Liver (tissue), 10 donors: ENCODE measurements at places on chromosomes 3 and 15. TPM values are rescaled to one million over a fixed set of nuclear protein-coding genes. Genes with fewer than 3 reads are reported as not detected.
A peak's percentile ranks its signal among the peaks of the same experiment; 100 is the strongest.

DNA sequence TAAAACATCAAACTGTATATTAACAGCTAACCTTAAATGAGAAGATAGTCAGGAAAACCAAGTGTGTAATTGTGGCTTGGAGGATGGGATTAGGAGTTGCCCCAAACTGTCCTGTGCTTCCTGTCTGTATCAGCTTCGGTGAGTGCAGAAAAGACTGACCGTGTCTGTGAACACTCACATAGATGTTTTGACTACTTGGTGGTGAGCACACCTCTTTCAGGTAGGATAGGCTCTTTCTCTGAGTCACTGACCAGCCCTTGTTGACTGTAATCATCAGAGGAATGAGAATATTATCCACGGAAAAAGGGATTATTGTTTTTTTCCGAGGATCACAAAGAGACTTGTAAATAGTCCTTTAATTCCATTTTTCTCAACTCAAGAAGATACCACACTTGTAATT, 51.5 kb downstream of the GMNC start:
- H3K36me3 ChIP-seq, result no peaks in the 10 kb centered on the region
- H3K4me1 ChIP-seq, result peaks cover 7% of the 10 kb centered on the region
- H3K27ac ChIP-seq, result peak overlapping the region; percentile 86
- no peaks in the 10 kb centered on the region for H3K27me3 ChIP-seq
- DNase-seq, result no peak

GRCh38 chr3:99175276-99175812, 273.8 kb upstream of the DCBLD2 start:
- H3K4me1 ChIP-seq, result no peaks in the 10 kb centered on the region
- no peaks in the 10 kb centered on the region for H3K27me3 ChIP-seq
- no peak for DNase-seq
- H3K36me3 ChIP-seq, result no peaks in the 10 kb centered on the region

DNA sequence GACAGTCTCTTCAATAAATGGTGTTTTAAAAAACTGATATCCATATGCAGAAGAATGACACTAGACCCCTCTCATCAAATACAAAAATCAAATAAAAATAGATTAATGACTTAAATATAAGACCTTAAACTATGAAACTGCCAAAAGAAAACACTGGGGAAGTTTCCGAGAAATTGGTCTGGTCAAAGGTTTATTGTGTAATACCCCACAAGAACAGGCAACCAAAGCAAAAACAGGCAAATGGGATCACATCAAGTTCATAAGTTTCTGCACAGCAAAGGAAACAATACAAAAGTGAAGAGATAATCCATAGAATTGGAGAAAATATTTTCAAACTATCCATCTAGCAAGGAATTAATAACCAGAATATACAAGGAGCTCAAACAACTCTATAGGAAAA, 126.2 kb downstream of the GOLIM4 start:
- no peaks in the 10 kb centered on the region for H3K36me3 ChIP-seq
- H3K27me3 ChIP-seq, result no peaks in the 10 kb centered on the region
- no peaks in the 10 kb centered on the region for H3K4me1 ChIP-seq
- H3K4me3 ChIP-seq, result no peak overlapping the region
- DNase-seq, result no peak

DNA sequence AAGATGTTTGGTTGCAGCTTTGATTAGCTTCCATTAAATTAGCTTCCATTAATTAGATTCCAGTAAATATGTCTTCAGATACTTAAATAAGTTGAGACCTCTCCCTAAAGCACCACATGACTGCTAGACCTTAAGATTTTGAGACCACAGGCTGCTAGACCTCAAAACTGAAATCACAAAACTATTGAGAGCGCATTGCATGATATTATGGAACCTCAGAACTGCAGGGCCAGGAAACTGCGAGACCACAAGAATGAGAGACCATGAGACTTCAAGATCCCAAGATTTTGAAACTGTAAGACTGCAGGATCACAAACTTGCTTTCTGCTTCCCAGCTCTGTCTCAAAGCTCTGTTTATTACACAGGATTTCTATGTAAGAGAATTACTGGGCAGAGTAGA, 87.4 kb downstream of the TRIM42 start:
- no peak overlapping the region for H3K27ac ChIP-seq
- H3K36me3 ChIP-seq, result no peaks in the 10 kb centered on the region
- no peak for DNase-seq
- H3K4me3 ChIP-seq, result no peak overlapping the region
- H3K4me1 ChIP-seq, result no peaks in the 10 kb centered on the region

GRCh38 chr15:93231261-93231925, 142.4 kb upstream of the RGMA start:
- H3K4me3 ChIP-seq, result no peak overlapping the region
- H3K27ac ChIP-seq, result no peak overlapping the region
- no peaks in the 10 kb centered on the region for H3K36me3 ChIP-seq
- no peaks in the 10 kb centered on the region for H3K27me3 ChIP-seq
- no peaks in the 10 kb centered on the region for H3K4me1 ChIP-seq
- no peak for DNase-seq

DNA sequence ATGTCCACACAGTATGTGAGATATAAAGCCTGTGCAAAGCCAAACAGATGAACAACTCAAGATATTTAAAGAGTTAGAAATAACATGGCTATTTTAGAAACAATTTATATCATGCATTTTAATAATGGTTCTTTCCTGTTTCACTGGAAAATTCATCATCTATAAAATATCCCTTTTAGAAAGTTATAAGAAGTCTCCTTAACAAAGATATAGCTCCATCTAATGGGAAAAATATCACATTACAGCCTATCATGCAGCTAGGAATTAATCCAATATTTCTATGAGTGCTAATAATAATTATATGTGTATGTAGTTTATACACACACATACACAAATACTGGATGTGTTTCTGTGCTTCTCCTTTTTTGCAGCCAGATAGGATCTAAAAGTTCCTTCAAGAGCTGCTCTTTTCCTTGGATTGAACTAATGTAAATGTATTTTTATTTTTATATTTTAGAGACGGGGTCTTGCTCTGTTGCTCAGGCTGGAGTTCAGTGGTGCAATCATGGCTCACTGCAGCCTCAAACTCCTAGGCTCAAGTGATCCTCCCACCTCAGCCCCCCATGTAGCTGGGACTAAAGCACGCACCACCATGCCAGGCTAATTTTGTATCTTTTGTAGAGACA, 21.6 kb downstream of the RPL22L1 start:
- H3K27ac ChIP-seq, result no peak overlapping the region
- no peaks in the 10 kb centered on the region for H3K27me3 ChIP-seq
- no peak for DNase-seq
- no peaks in the 10 kb centered on the region for H3K36me3 ChIP-seq

NRROS gene
- 9.2 TPM for total RNA-seq

DNA sequence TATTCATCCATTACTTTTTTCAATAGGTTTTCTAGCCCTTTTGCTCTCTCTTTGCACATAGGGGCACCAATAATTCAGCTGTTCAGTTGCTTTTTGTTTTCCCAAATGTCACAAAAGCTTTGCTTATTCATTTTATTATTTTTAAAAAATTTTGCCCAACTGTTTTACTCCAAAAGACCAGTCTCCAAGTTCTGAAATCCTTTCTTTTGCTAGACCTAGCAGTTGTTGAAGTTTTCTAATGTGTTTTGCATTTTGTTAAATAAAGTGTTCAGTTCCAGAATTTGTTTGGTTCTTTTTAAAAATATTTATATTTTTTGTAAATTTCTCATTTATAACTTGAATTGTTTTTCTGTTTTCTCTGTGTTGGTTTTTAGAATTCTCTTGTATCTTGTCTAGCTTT, 1227.3 kb downstream of the ROBO2 start:
- H3K27me3 ChIP-seq, result peaks cover 2% of the 10 kb centered on the region
- H3K27ac ChIP-seq, result no peak overlapping the region
- H3K4me1 ChIP-seq, result no peaks in the 10 kb centered on the region
- H3K36me3 ChIP-seq, result no peaks in the 10 kb centered on the region
- no peak for DNase-seq

GRCh38 chr15:46389739-46390138, 754.9 kb downstream of the SQOR start:
- H3K4me3 ChIP-seq, result no peak overlapping the region
- no peaks in the 10 kb centered on the region for H3K27me3 ChIP-seq
- no peaks in the 10 kb centered on the region for H3K4me1 ChIP-seq
- no peaks in the 10 kb centered on the region for H3K36me3 ChIP-seq
- no peak for DNase-seq
- no peak overlapping the region for H3K27ac ChIP-seq

GRCh38 chr3:22039161-22039560, 288.2 kb upstream of the ZNF385D start:
- H3K27me3 ChIP-seq, result no peaks in the 10 kb centered on the region
- no peaks in the 10 kb centered on the region for H3K4me1 ChIP-seq
- H3K36me3 ChIP-seq, result no peaks in the 10 kb centered on the region
- no peak overlapping the region for H3K27ac ChIP-seq

DNA sequence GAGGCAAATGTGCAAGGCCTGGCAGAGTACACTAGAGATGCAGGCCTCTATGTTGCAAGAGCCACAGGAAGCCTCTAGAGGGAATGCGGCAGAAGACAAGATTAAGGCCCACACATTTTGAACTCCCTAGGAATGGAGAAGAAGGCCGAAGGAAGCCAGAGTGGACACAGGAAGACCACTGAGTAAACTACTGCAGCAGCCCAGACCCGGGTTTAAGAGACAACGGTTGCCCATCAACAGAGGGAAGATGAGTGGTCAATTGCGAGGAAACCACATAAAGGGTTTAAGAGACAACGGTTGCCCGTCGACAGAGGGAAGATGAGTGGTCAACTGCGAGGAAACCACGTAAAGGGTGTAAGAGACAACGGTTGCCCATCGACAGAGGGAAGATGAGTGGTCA, 14.6 kb downstream of the CHSY1 start:
- no peak overlapping the region for H3K4me3 ChIP-seq
- peaks cover 4% of the 10 kb centered on the region for H3K4me1 ChIP-seq
- no peaks in the 10 kb centered on the region for H3K36me3 ChIP-seq
- no peak for DNase-seq
- no peak overlapping the region for H3K27ac ChIP-seq

ZNF385D gene
- total RNA-seq, result 0.09 TPM

- no peaks in the 10 kb centered on the region for H3K4me1 ChIP-seq
- no peaks in the 10 kb centered on the region for H3K36me3 ChIP-seq
- DNase-seq, result no peak
- H3K27ac ChIP-seq, result no peak overlapping the region
- H3K4me3 ChIP-seq, result no peak overlapping the region
Measured at GRCh38 chr3:195771646-195772300, 40.0 kb downstream of the MUC4 start.

DNA sequence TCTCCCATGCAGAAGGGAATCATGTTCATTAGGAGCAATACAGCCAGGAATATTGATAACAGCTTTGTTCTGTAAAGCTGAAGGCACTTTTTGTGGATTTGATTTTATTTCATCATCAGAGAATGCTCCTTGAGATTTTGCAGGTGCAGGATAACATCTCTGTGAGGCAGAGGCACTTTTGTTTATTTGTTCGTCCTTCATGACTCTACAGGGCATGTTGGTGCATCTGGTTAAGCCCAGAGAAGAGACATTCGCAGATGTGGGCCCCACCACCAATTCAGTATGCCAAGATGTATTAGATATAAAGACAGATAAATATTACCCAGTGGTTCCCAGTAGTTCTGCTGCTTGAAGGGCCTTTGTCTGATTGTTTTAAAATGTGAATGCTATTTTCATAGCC, 368.1 kb upstream of the SEMA6D start:
- no peak for DNase-seq
- H3K36me3 ChIP-seq, result no peaks in the 10 kb centered on the region
- no peak overlapping the region for H3K4me3 ChIP-seq
- H3K4me1 ChIP-seq, result no peaks in the 10 kb centered on the region
- no peaks in the 10 kb centered on the region for H3K27me3 ChIP-seq
- H3K27ac ChIP-seq, result no peak overlapping the region

DNA sequence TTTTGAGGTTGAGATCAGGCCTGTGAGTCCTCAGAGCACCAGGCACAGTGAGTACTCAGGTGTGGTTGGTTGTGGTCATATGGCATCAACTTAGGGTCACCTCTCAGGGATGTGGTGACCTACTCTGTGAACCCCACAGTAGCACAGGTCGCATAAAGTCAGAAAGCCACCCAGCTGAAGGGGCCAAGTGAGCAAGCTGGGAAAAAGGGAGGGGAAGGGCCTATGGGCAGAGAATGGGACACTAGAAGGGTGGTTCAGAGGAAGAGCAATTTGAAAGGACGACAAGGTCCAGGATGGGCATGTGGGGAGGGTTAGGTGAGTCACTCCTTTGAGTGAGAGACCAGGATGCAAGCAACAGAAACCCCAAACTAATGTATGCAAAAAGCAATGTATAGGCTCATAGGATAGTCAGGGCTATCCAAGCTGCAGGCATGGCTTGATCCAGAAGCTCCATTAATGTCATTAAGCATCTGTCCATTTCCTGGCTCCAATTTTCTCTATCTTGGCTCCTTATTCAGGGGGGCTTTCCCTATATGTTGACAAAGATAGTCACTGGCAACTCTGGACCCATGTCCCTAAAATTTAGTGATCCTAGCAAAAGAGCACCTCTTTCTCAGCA, 33.5 kb downstream of the HMCES start:
- peaks cover 18% of the 10 kb centered on the region for H3K4me1 ChIP-seq
- no peak overlapping the region for H3K4me3 ChIP-seq
- H3K27ac ChIP-seq, result no peak overlapping the region
- DNase-seq, result no peak

HACD3 gene
- total RNA-seq, result 56.4 TPM

DNA sequence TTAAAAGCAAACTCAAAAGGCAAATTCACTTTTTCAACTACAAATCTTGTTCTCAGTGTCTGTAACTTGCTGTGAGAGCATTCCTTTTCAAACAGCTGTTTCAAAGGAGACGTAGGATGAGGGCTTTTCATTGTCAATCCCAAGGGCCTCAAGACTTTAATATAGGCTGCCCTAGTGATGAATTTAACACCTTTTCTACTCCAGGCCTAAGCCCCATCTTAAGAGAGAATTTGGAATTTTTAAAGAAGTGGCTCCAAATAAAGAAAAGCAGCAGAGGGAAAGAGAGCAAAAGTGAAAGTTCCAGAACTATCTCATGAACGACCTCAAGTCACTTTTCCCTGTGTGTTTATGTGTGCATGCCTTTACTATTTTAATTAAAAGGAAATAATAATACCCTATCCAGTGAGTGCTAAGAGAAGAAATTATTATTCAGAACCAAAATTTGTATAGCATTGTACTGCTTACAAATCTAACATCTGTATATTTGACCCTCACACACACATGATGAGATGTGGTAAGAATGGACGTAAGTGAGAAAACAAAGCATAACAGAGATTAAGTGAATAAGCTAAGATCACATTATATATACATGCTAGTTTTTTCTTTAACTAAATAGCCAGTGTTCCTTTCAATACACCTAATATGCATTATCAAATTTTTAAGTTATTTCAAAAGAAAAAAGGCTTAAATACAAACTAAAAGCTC, 196.4 kb downstream of the VGLL3 start:
- no peak overlapping the region for H3K27ac ChIP-seq
- H3K4me1 ChIP-seq, result no peaks in the 10 kb centered on the region

GRCh38 chr3:190238871-190239270, 83.4 kb downstream of the CLDN1 start:
- H3K27ac ChIP-seq, result no peak overlapping the region
- no peaks in the 10 kb centered on the region for H3K36me3 ChIP-seq
- DNase-seq, result no peak

PAQR5 gene
- 0.19 TPM for total RNA-seq

HESX1 gene
- total RNA-seq, result 0.33 TPM
